ENCODE measurements at places on chromosomes 7 and 10.

DNA sequence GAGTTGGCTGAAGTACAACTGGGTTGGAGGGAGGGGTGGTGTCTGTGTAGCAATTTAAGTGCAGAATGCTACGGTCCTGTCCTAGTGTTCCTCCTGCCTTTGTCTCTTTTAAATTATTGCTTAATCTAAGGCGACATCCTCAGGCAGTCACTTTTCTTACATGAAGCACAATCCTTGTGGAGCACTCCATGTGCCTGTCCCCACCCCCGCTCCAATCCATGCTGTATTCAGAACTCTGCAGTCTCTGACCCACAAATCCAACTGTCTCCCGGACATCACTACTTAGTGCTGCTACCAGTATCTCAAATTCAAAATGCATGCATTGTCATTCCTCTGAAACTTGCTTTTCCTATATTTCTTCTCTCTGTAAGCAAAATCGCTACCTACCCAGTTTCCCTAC lies 91.4 kb upstream of the FAM133B start:
- DNase-seq: no peak

GRCh38 chr7:28891192-28891875 lies 66.8 kb downstream of the TRIL start:
- DNase-seq: no peak

- no peak for DNase-seq
Measured at GRCh38 chr7:12692479-12693259, 5.2 kb downstream of the ARL4A start.

DNA sequence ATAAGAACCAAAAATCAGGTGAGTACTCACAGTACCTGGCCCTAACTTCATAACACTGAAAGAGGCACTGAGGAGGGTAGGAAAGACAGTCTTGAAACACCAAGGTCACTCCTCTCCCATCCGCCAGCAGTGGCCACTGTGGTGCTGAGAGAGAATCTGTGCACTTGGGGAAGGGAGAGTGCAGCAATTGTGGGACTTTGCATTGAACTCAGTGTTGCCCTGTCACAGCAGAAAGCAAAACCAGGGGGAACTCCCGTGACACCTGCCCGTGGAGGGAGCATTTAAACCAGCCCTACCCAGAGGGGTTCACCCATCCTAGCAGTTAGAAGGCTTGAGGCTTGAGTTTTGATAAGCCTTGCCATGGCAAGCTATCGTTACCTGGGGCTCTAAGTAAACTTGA lies 35.2 kb upstream of the MAP3K8 start:
- no peak for DNase-seq

Data from stimulated activated CD8-positive, alpha-beta memory T cell treated with anti-CD3 and anti-CD28 coated beads, Interleukin-2, amount 100 ng/mL, for 1 hour (primary cell).